Stimulated activated CD4-positive, alpha-beta T cell treated with anti-CD3 and anti-CD28 coated beads, TNF-alpha, amount 100 ng/mL, for 24 hours (primary cell): ENCODE measurements at places on chromosomes 11 and 22.

DNA sequence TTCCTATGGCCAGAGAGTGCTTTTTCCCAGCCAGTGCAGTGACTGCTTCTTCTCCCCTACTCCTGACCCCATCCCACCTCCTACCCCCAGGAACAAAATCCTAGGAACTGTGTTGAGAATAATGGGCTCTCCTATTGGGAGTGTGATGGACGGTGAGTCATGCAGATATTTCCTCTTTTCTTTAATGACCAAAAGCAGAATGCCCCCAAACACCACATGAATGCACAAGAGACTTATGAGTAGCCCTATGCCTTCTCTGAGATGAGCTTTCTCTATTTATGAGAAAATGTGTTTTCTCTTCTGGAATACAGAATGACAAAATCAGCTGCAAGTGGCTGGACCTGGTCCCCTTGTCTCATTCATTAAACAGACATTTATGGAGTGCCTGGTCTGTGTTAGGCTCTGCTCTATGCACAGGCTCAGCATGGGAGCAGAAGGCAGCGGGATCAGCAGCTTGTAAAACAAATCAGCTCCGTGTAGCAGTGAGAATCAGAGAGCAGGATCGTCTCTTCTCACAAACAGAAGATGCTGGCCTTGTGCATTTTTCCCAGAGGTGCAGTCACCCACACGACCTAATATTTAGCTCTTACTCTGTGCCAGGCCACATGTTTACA is 47.5 kb upstream of the GALNT18 start:
- no peak for DNase-seq

DNA sequence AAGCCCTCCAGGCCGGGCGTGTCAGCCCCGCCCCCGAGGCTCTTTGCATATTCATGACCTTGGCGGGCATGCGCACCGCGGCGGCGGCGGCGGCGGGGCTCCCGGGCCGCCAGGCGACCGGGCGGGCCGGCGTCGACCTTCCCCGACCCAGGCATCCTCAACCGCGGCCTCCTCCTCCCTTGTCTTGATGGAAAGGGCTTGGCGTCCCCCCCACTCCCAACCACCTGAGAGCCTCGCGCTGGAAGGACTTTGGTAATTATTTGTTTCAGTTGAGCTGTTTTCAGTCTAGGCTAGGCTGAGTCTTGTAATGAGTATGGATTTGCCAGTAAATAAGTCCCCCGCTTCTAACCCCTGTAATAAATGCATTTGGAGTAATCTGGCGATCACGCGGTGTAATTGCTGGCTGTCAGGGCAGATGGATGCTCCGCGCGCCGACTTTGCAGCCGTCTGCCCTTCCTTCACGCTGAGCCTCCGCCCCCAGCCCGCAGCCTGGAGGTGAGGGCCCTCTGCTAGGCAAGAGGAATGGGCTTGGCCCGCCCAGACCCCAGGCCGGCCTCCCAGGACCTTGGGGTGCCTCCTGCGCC is 25.2 kb downstream of the FLRT1 start:
- peak; percentile 21 for DNase-seq

GRCh38 chr11:96155627-96156378 is 187.2 kb downstream of the MAML2 start:
- no peak for DNase-seq

- DNase-seq = no peak
Measured at GRCh38 chr11:33534575-33534974, 166.1 kb downstream of the C11orf91 start.

- peak; percentile 98 for DNase-seq
Measured at GRCh38 chr22:46674367-46674781, 54.2 kb downstream of the GRAMD4 start.

- no peak for DNase-seq
Measured at GRCh38 chr11:1708716-1709115, 11.7 kb downstream of the KRTAP5-6 start.

- no peak for DNase-seq
Measured at GRCh38 chr11:117426941-117427340, 99.3 kb downstream of the CEP164 start.

DNA sequence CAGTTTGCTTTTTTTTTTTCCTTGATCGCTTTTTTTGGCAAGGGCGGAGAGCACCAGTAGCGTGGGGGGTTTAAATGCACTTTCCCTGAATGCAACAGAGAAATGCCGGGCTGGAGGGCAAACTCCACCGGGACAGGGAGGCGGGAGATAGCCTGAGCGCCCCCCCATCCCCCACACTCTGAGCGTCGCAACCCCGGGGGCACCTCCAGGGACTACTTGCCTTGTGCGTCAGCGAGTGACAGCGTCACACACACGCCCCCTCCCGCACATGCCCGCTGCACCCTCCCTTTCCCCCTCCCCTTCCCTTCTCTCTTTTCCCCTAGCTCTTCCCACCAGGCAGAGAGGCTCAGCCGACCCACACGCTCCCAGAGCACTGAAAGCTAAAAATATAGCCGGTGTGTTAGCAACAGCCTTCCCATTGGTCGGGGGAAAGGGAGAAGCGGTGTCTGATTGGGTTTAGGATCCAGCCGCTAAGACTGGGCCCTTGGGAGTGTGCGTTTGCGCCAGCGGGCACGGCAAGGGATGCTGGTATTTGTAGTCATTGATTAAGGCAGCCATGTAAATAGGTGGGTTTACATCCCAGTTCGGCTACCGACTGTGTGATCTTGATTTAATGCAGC is 1.7 kb upstream of the TOB2 start:
- DNase-seq = peak; percentile 84

DNA sequence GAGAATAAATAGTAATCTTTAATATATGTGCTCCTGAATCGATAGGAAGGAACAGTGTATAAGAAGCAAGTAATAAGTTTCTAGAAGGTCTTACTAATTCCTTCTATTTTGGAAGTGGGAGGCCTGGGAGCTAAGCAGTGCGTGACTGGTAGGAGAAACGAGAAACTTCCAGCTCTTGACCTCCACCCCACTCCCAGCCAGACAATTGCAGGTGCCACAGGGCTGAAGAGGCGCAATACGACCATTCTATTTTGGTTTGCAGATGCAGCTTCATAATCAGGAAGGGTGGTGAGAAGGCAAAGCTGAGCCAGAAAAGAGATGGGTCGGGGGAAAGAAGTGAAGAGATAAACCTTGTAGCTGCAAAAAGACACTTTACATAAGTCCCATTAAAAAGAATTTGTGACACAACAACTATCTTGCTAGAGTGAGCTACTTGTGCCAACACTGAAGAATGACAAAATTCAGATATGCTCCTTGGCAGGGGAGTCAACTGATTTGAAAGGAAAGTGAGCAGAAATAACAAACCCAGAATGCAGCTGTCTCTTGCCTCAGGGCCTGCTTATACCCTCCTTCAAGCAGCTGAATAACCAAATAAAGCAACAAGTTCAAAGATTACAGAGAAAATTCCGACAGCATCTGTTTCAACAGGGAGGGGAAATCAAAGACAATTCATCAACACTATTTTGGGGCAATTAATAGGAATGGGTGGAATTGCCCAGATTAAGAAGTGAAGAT is 35.1 kb downstream of the GRIA4 start:
- DNase-seq = no peak

DNA sequence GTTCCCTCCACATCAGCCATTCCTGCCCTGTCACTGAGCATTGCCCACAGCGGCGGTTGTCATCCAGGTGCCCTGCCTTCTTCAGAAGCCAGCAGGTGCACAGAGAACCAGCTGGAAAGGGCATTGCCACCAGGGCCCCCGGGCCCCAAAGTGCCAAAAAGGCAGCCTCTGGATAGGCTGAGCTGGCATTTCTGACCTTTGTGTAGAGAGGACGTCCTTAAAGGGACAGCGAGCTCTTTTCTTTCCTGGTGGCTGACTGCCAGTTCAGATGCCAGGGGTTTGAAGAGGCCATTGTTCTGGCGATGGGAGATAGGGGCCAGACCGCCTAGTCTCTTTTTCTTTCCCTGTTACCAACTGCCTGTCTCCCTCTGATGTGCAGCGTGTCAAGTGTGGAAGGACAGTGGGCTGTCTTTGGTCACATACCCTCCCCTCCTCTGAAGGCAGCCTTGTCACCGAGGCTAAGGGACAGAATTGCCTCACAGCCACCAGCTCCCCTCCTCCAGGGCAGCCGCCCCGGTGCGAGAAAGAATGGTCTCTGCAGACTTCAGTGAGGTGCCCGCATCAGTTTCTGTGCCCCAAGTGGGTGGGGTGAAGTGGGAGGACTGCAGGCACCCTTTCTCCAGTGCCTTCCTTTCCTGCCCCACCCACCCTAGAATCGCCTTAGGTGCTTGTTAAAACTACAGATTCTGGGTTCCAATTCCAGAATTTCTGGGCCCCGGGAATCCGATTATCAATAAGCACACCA is 109.6 kb downstream of the SCN3B start:
- no peak for DNase-seq

DNA sequence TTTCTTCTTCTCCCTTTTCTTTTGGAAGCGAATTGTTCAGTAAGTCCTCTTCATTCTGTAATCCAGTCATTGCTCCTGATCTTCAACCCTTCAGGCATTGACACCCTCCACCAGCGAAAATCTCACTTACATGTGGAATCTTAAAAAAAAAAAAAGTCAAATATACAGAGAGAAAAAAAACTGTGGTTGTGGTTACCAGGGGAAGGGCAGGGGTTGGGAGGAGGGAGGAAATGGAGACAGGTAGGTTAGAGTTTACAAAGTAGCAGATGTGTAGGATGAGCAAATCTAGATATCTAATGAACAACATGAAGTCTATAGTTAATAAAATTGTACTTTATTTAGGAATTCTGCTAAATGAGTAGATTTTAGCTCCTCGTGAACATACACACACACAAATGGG is 17.7 kb upstream of the TMEM123 start:
- DNase-seq = no peak

DNA sequence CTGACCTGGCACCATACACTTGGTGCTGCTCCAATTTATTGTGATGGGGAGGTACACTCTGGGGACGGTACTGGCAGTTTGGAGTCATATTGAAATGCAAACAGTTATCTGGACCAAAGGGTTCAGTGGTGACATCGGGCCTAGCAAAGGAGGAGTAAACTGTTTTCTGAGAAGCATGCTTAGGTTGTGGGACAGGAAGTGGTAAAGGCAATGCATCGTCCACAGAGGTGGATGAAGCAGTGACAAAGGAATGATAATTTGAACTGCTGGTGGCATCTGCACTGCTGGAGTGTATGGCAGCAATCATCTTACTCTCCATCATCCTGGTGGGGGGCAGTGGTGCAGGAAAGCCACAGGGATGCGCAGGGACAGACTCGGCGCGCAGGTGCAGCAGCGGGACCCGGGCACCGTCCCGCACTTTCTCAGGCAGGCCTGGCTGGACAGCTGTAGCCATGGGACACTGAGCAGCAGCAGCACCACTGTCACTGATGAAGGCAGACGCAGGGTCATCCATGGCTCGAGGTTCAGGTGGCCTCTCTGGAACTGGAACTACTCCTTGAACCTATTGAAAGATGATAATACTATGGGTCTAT is 28.0 kb upstream of the TP53AIP1 start:
- no peak for DNase-seq

GRCh38 chr11:65427691-65428577 is 5.3 kb downstream of the NEAT1 start:
- DNase-seq = no peak

DNA sequence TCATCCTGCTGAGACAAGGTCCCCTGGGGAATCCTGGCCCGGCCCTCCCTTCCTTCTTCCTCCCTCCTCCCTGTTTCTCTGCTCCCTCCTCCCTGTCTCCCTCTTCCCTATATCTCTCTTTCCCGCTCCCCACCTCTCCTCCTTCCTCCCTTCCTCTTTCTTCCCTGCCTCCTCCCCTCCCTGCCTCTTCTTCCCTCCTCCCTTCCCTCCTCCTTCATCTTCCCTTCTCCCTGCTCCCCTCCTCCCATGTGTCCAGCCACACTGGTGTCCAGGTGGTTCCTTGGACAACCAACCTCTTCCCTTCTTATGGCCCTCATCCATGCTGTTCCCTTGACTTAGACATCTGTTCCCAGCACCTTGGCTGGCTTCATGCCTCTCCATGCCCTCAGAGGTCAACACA is 258.1 kb downstream of the MN1 start:
- no peak for DNase-seq

DNA sequence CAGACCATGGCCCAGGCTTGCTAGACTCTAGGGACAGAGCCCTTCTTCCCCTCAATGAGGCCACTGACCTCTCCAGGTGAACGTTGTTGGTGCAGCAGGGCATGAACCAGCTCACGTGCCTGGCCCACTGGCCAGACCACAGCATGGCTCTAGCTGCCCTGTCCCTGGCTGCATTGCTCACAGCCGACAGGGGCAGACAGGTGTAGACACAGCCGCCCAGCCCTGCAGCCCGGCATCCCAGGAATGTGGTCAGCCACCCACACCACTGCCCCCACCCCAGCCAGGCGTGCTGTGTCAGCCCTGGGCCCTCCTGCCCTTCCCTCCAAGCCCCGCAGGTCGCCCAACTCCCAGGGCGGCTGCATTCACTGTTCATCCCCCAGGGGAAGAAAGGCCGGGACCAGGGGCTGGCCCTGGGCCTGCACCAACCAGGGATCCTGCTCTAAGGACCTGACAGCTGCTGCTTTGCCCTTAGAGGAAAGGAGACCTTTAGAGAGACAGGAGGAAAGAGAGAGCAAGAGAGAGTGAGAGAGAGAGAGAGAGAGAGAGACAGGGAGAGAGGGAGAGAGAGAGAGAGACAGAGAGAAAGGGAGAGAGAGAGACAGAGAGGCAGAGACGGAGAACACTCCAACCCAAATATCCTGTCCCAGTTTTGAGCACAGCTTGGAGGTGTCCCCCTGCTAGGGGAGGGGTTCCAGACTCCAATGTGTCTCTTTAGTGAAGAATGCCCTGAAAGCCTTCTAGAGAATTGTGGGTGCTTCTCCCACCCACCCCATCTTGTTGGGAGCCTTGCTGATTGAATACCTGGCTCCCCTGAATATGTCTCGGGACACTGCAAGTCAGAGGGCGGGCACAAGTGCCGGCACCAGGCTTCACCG is 44.2 kb upstream of the LINC01488 start:
- DNase-seq = no peak

DNA sequence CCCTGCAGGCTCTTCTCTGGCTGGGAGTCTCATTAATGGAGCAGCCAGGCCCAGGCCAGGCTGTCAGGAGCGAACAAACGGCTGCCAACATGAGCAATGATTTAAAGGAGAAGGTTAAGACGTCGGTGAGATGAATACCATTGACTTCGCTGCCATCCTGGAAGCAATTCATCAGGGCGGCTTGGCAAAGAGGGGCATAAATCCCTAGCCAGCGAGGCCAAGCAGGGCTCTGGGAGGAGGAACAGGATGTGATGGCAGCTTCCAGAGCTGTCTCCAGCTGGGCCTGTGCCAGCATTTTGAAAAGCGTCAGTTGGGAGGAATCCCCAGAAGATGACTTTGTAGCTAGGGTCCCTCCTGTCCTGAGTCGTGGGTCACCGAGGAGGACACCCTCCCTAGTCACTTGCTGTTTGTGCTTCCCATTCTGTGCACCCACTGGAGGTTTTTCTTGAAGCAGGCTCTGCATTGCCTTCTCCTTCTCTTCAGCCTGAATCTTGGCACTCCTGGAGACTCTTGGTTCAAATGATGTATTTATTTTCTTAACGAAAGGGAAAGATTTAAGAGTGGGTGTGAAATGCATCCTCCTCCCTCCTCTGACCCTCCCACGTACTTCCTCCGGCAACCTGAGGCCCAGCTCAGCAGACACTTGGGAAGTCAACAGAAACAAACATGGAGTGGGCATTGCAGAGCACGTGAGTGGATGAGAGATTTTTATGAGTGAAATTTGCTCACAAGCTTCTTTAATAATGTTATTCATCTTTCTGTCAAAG is 476.3 kb upstream of the CADM1 start:
- no peak for DNase-seq
